ENCODE measurements at places on chromosomes 12 and 14.
A peak's percentile ranks its signal among the peaks of the same experiment; 100 is the strongest.

DNA sequence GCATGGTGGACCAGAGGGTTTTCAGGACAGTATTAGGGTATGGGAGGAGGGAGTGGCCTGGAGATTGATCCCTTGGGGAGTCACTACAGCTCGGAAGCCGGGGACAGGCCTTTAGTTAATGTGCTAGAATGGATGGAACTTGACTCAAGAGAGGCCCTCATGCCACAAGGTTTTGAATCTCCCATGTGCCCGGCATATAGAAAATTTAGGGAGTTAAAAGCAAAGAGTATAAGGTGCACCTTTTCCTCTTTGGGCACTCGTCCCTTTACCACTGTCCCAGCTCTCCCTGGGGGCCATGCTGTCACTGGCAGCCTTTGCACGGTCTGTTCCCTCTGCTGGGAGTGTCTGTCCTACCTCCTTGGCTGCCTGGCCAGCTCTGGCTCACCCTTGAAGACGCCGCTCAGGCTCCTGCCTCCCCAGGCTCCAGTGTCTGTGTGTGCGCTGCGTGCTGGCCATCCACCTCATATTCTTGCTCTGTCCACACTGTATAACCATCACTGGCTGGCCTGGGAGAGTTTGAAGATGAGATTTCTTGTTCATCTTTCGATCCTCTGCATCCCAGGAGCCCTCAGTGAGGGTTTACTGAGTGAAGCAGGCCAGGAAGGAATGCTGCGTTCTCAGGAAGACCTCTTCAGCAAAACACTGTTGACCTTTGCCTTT lies 161.3 kb downstream of the ZFP36L1 start:
- no peak for DNase-seq

- DNase-seq = peak; percentile 52
Measured at GRCh38 chr12:89525305-89525823, 483 bp downstream of the POC1B start.

- DNase-seq = no peak
Measured at GRCh38 chr12:127245437-127245836, 1021.5 kb upstream of the TMEM132C start.

- no peak for DNase-seq
Measured at GRCh38 chr12:58105225-58106119, 164.1 kb downstream of the ATP23 start.

DNA sequence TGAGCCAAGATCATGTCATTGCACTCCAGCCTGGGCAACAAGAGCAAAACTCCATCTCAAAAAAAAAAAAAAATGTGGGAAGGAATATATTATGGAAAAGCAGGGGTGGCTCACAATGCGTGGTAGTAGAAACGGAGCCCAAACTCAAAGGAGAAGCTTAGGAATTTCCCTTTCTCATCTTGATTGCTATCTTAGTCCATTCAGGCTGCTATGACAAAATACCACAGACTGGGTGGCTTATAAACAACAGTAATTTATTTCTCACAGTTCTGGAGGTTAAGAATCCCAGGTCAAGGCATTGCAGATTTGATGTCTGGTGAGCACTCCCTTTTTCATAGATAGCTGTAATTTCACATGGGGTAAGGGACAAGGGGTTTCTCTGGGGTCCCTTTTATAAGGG lies 153.8 kb upstream of the KRR1 start:
- no peak for DNase-seq

DNA sequence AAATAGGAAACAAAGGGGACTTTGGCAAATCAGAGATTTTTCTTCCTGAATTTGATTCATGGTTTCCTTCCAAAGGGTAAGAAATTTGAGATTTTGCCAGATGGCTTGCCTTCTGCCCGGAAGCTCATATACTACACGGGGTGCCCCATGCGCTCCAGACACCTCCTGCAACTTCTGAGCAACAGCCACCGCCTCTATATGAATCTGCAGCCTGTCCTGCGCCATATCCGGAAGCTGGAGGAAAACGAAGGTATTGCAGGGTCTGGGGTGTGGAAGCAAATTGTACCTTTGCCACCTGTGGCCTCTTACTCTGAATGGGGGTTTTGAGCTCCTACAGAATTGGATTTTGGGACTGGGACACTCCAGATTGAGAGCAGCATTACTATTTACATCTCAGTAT lies 63.5 kb downstream of the FRMD6 start:
- no peak for DNase-seq

- DNase-seq = no peak
Measured at GRCh38 chr12:48000878-48001504, 3.3 kb downstream of the COL2A1 start.

DNA sequence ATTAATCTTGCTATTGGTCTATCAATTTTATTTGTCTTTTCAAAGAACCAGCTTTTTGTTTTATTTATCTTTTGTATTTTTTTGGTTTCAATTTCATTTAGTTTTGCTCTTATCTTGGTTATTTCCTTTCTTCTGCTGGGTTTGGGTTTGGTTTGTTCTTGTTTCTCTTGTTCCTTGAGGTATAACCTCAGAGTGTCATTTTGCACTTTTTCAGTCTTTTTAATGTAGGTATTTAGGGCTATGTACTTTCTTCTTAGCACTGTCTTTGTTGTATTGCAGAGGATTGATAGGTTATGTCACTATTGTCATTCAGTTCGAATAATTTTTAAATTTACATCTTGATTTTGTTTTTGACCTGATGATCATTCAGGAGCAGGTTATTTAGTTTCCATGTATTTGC lies 92.7 kb upstream of the DCD start:
- DNase-seq = no peak

- DNase-seq = no peak
Measured at GRCh38 chr12:102093319-102093718, 26.6 kb downstream of the NUP37 start.

DNA sequence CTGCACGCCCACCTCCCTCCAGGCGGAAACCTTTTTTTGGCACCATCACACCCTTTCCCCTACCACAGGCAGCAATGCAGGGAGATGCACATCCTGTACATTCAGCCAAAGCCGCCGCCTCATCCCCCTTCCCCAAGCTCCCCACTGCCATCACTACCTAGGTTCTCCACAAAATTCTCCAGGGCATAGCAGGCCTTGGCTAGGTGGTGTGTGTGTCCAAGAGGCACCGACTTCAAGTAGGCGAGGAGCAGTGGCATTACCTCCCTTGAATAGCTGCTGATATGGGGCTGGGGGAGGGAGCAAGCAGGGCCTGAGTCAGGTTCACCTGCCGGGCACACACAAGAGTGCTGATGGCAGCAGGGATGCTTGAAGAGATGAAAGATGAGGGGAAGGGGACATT lies 3.6 kb downstream of the IPO4 start:
- no peak for DNase-seq

DNA sequence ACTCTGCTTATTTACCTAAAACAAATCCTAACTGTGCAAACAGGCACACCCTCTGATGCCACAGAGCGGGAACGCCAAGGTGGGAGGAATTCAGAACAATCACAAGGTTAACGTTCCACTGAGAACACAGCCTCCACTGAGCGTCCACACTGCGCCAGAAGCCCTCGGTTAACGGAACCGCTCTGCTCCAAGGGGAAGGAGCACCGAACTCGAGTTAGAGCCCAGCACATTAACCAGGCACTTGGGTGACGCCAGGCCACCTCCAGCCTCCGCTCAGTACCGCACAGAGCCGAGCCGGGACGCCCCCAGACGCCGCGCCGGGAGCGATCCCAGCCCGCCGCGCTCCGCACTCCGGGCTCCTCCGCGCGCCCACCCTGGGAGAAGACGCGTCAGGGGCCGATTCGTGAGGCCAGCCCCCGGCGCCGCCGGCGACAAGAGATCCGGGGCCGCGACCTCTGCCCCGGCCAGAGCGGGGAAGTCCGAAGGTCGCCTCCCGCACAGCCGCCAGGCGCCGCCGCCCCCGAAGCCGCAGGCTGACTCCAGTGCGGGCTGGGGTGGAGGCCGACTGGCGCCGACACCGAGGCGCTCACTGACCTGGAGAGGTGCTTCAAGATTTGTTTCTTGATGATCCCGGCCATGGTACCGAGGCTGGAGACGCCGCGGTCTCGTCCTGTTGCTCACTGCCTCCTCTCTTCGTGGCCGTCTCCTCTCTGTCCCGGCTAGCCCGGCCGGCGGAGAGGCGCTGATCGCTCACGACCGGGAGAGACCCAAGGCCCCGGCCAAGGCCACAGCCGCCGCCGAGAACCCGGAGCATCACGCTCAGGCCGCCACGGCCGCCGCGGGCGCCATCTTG lies 450 bp downstream of the BLTP3B start:
- DNase-seq = peak; percentile 48

GRCh38 chr12:112327209-112327938 lies 54.9 kb downstream of the HECTD4 start:
- no peak for DNase-seq

- DNase-seq = no peak
Measured at GRCh38 chr14:70827347-70827746, 18.0 kb upstream of the MAP3K9 start.

GRCh38 chr14:102688290-102688689 lies 89.0 kb upstream of the TRAF3 start:
- DNase-seq = no peak

DNA sequence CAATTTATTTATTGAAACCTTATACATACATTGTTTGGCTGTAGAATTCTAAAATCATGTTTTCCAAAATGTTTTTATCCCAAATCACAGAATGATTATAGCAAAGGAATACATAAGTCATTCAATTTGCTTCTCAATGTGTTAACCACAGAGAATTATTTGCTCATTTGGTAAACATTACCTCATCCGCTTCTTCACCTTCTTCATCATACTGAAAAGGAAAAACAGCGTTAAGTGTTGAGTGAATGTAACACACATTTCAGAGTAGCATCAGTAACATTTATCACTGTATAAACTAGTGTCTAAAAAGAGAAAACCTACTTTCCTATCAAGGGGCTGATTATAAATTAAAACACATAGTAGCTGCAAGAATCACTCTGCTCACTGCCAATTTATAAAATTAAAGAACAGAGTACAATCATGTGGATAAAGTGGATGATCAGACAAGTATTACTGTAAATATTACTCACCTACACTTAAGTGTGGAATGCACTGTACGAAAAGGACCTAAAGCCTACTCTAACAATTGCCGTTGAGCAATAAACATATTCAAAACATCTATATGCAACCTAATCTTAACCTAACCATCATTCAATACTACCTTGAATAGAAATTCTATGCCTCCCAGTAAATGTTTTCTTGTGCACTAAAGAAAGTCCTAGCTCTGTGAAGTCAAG lies 18.1 kb upstream of the PHLDA1 start:
- no peak for DNase-seq

DNA sequence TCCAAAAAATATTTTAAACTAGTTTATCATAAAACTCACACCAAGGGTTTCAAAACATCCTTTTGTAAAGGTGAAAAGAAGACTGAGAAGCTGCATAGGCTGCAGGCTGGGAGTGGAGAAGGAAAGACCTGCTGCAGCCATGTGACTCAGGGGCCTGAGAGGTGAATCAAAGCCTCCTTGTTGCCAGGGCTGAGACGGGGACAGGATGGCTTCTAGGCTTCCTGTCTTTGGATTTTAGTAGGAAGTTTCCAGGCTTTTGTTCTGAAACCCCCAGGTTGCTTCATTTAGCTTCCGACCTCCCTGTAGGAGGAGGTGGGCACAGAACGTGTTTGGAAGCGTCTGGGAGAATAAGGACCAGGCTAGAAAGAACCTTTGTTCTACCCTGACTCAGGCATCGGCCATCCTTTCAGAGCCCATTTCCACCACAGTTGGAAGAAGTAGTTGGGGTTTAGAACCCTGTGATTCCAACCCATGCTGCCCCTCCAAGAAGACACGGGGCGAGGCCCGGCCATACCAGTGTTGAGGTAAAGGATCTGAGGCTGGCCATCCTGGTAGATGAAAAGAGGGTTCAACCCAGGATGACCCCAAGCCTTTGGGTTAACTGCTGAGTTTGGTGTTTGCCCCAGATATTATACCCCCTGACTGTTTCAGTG lies 122.4 kb downstream of the SLC25A47 start:
- DNase-seq = no peak

DNA sequence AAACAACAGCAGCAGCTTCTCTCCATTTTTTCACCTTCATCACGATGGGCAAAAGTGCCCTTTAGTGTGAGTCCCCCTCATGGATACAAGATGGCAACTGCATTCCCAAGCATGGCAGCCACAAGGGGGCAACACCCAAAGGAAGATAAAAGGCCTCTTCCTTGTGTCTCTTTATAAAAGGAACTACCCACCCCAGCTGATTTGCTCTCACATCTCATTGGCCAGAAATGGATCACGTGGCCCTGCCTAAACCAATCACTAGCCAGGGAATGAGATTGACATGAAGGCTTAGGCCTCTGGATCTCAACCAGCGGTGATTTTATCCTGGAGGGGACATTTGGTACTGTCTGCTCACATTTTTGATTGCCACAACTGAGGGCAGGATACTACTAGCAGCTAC lies 21.9 kb upstream of the IFT81 start:
- DNase-seq = peak; percentile 39

GRCh38 chr12:2562400-2562799 lies 232.4 kb upstream of the FKBP4 start:
- no peak for DNase-seq

- DNase-seq = no peak
Measured at GRCh38 chr12:112216223-112216622, 90.9 kb downstream of the TRAFD1 start.

GRCh38 chr12:113941208-113941486 lies 25.0 kb downstream of the RBM19 start:
- DNase-seq = no peak

- no peak for DNase-seq
Measured at GRCh38 chr12:93680006-93680405, 2.8 kb downstream of the CRADD start.

- DNase-seq = no peak
Measured at GRCh38 chr14:90533591-90534021, 136.8 kb downstream of the CALM1 start.

- no peak for DNase-seq
Measured at GRCh38 chr14:95388699-95389098, 69.0 kb upstream of the CLMN start.

- no peak for DNase-seq
Measured at GRCh38 chr12:42283739-42284138, 42.2 kb downstream of the ZCRB1 start.

DNA sequence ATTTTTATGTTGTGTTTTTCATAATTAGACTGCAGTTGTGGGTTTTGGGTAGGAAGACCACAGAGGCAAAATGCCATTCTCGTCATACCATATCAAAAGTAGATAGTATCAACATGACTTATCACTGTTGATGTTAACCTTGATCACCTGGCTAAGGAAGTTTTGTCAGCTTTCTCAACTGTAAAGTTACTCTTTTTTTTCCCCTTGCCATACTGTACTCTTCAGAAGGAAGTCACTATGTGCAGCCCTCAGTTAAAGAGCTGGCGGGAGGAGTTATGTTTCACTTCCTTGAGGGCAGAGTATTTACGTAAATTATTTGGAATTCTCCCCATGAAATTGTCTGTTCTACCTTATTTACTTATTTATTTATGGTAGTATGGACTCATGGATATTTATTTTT lies 78.7 kb downstream of the PRORP start:
- DNase-seq = no peak

DNA sequence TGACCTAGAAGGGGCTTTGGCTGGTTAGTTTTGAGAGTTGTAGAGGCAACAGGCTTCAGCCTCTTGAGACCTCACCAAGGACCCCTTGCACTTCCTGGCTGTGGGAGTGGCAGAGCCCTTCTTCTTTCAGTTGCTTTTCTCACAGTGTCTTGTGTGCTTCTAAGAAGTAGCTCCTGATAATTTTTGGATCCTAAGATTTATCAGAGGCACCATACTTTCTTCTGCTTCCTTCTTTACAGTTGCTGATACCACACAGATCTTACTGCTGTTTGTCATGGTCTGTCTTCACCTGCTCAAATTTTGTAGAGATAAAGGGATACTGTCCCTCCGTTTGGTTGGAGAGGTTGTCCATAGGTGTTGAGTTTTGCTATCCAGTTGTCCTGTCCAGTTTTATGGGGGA lies 33.8 kb downstream of the VRK1 start:
- DNase-seq = no peak

- DNase-seq = no peak
Measured at GRCh38 chr12:116389990-116390389, 112.5 kb upstream of the MED13L start.

- DNase-seq = no peak
Measured at GRCh38 chr12:88658009-88658408, 77.7 kb upstream of the KITLG start.
